ENCODE measurements at places on chromosomes 6 and 20.
A peak's percentile ranks its signal among the peaks of the same experiment; 100 is the strongest.

GRCh38 chr20:45419188-45420091 is 3.5 kb downstream of the PIGT start:
- peak; percentile 98 for DNase-seq

- DNase-seq: peak; percentile 32
Measured at GRCh38 chr6:32609731-32610640, 20.3 kb upstream of the HLA-DRB1 start.

- DNase-seq: no peak
Measured at GRCh38 chr20:8361006-8361652, 229.1 kb downstream of the PLCB1 start.

DNA sequence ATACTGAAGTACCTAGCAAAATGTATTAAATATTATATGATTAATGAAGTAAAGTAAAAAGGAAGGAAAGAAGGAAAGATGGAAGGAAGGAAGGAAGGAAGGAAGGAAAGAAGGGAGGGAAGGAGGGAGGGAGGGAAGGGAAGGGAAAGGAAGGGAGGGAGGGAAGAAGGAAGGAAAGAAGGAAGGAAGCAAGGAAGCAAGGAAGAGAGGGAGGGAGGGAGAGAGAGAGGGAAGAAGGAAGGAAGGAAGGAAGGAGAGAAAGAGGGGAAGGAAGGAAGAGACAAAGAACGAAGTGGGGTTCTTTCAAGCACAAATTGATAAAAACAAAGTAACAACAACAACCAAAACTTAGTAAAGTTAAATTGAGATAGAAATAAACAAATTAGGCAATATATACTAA is 622.3 kb upstream of the ADGRB3 start:
- no peak for DNase-seq

- DNase-seq: no peak
Measured at GRCh38 chr20:16433293-16433580, 140.0 kb downstream of the KIF16B start.

GRCh38 chr6:87945966-87946365 is 101.7 kb upstream of the SPACA1 start:
- DNase-seq: no peak

DNA sequence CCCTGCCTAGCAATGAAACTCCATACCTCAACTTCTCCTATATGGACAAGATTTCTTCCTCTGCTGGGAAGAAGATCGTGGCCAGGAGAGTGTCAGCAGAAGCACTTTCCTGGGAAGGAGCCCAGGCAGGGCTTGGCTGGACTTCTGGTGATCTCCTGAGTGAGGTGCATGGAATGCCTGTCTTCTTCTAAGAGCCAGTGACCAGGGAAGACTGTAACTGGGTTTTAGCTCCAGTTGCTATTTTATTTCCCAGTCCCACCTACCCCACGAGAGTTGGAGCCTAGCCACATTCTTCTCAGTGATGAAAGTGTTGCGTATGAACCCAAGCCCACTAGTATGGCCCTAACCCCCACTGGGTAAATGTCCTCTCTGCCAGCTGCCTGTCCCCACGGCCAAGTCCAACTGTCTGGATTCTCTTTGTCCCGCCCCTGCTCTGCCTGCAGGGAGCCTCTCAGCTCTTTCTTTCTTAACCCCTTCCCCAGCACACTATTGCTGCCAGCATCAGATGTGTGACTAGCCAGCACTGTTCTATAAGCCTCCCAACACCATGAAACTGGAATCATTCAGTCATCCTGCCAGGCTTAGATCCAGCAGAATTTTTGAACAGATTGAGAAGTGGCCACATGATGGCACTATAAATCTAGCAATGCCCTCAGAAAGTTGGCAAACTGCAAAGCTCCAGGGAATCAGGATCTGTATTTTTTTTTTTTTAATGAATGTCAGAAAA is 69.8 kb upstream of the FAM184A start:
- DNase-seq: peak; percentile 23

DNA sequence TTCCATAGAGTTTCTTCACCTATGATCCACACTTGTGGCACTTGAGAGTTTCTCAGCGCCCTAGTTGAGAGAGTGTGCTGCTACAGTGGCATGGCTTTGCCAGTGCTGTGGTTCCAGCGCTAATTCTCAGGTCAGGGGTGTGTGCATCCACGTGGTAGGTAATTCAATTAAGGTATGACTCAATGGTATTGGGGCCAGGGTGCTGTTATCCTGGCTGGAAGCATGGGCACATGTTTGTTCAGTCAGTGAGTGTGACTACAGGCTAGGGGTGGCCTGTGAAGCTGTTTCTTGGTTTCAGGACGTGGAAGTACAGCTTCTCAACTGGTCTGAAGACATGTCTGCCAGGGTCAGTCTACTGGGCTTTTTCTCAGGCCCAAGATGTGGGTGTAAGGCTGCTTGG is 3.0 kb upstream of the SEMG2 start:
- DNase-seq: no peak

Data from NCI-H2081 (cell line).